NK-92 treated with Interleukin-12 subunit alpha and Interleukin-12 subunit beta, amount 100 ng/mL, for 24 hours (cell line): ENCODE measurements at places on chromosomes 7 and 10.
A peak's percentile ranks its signal among the peaks of the same experiment; 100 is the strongest.

DNA sequence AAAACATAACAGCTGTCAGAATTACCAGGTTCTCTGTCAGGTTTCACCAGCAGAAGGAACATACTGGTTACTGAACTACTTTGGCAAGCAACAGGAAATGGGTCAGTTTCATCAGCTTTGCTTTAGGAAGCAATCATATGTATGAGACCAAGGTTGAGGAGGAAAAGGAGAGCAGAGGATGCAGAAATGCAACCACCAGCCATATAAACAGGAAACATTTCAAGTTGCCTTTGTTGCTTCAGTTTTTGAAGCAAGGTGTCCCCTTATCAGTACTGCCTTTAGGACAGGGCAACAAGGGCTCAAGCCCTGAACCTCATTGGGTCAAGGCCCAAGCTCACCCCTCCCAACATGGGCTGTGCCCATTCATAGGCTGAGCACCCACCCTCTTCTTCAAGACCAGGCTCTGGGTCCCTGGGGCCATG lies 10.2 kb downstream of the HIPK2 start:
- no peak for DNase-seq

DNA sequence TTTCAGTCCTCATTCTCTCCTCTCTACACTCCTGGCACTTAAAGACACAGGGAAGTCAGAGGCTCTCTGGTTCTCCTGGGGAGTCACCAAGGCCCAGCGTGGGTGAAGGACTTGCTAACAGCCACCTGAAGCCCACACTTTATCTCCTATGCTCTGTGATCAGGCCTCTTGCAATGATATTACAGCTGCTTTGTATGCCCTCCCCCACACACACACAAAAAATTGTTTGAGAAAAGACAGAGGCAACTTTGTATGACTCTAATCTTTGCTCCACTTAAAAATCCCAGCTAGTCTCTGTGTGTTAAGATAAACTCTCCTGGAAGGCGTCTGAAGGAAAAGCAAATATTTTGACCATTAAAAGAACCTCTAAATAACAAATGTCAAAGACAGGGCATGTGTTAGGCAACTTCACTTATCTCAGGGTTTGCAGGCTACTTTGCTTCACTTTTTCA lies 507.2 kb downstream of the TNS3 start:
- no peak for DNase-seq

GRCh38 chr7:47035522-47035921 lies 546.4 kb downstream of the TNS3 start:
- DNase-seq = no peak

DNA sequence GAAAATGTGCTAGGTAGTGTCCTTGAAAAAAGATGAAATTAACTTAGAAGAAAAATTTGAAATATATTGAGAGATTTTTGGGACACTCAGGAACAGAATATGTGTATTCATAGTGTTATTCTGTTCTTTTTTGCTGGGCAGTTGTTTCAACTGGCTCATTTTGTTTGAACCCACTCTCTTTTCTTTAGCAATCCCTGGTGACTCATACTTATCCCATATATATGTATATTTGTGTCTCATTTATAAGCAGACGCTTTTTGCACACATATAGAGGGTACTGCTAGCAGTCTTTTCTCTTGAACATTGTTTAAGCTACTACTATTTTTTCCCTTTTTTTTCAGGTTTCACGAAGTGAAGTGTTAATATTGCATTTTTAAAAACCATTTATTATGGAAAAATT lies 1.9 kb downstream of the EXOC6 start:
- no peak for DNase-seq

- no peak for DNase-seq
Observed at GRCh38 chr7:30682212-30683083, at the start of gene CRHR2. Gene CRHR2, minus strand, starts transcription at chr7:30682456. Its CDS starts 176 bp downstream, at chr7:30682280.

DNA sequence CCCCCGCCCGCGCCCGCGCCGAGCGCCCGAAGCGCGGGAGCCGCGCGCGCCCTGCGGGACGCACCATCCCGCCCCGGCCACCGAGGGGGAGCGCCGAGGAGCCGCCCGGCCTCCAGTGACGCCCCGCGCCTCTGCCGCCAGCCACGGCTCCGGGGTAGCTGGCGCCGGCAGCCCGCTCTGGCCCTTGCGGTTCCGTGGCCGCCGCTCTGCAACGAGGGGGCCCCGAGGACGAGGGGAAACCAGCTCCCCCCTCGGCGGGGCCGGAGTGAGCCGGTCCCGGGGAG lies at the start of gene PAXIP1:
TSS of gene PAXIP1 (minus strand) at position 33 of the 284 bp plus-strand sequence. CDS start 195 bp downstream, outside the sequence.
- no peak for DNase-seq

GRCh38 chr7:41999736-42000283 lies 237.2 kb downstream of the GLI3 start:
- DNase-seq = no peak

- DNase-seq = no peak
Observed at GRCh38 chr7:1244700-1245523, 12.2 kb downstream of the UNCX start.

GRCh38 chr10:34655286-34656170 lies 159.6 kb downstream of the PARD3 start:
- no peak for DNase-seq

GRCh38 chr10:60346661-60347060 lies 43.0 kb downstream of the ANK3 start:
- DNase-seq = no peak

DNA sequence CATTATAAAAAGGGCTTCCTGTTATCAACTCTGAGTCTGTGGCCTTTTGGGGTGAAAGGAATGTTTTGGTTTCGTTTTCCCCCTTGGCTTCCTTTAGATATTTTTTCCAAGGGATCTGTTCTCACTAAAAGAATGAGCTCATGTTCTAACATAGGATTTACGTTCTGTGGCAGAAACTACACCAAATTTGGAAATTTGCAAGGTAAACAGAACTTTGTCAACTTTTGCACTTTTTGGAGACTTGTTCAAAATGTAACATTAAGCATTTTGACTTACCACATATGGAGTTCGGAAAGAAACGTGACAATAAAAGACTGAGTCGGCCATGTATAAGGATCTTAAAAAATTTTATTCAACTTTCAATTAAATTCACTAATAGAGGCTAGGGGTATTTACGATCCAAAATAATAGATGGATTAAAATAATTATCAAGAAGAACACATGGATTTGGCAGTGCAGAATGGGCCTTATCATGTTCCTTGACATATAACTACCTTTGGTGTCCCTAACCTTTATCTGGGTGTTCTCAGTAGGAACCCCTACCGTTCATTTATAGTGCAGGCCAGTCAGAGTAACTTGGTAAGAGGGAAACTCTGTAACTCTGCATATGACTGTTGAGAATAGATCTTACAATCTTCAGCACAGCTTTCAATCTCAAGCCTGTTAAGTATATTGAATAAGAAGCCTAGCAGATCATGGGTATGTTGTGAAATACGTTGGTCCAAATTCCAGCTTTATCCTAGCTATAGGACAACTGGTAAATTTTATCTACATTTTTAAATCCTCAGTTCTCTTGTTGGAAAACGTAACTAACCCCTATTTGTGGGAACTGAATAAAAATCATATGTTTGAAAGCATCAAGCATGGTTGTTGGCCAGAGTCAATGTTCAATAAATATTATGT lies 11.8 kb downstream of the CPED1 start:
- no peak for DNase-seq

- DNase-seq = no peak
Observed at GRCh38 chr7:52925332-52925731, 110.1 kb upstream of the POM121L12 start.

GRCh38 chr7:23012908-23013714 lies 819 bp downstream of the HYCC1 start:
- peak; percentile 33 for DNase-seq

- no peak for DNase-seq
Observed at GRCh38 chr7:77980087-77980713, 181.6 kb downstream of the PHTF2 start.

GRCh38 chr7:46315891-46316290 lies 394.8 kb upstream of the IGFBP3 start:
- no peak for DNase-seq

DNA sequence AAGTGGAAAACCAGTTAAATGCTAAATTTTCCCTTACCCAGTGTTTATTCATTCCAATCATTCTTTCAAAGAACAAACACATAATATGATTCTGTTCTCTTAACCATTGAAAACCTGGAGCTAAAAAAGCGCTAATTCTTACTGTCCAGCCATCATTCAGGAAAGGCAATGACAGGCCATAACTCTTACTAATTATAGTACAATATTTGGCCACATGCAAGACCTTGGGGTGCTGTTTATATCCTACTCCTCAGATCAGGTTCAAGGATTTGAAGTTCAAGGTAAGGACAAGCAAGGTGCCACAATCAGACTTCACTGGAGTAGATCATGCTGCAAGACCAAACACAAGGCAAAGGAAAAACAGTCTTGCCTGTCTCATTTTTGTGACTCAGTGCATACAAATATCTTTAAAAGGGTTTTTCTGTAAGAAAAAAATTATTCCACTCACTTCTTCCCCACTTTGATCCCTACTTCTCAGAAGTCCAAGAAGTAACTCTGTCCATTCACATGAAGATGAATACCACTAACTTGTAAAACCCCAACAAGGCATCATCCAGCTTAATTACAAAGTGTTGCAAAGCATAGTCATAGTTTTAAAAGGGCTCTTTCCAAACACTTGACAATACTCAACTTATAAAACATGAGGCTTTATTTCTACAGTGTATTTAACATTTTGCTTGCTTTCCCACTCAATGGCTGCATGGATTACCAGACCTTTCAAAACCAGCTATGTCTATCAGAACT lies 153.0 kb downstream of the DOCK4 start:
- DNase-seq = no peak

GRCh38 chr10:96395931-96396877 lies 37.4 kb upstream of the OPALIN start:
- DNase-seq = peak; percentile 7

GRCh38 chr7:65722361-65722792 lies 150.5 kb upstream of the VKORC1L1 start:
- peak; percentile 22 for DNase-seq

- DNase-seq = no peak
Observed at GRCh38 chr10:11895598-11895997, 72.4 kb downstream of the PROSER2 start.

- no peak for DNase-seq
Observed at GRCh38 chr7:33996899-33997298, 91.6 kb downstream of the BMPER start.

DNA sequence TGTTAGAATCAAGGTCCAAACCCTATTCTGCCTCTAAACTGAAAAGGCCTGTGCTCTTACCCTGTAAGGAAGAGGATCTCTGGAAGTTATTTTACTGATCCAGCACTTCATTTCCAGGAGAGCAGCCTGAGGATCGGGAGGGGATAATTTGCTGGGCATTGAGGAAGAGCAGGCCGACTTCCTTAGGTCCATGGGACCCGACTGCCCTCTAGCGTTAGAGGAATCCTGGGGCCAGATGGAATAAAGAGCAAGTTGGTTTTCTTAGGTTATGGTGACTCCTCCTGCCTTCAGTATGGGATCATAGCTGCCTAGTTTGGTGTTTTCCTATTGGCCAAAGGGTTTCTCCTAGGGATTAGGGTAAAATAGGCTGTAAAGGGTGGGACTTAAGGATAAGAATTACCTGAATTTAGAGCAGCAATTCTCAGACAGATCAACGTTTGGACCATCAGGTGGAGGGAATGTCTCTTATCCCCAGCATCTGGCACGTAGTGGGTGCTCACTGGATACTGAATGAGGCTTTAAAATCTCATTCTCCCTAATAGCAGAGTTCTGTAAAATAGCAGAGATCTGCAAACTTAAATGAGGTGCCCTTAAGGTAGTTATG lies 40.0 kb upstream of the SORBS1 start:
- DNase-seq = peak; percentile 1

- no peak for DNase-seq
Observed at GRCh38 chr7:52961084-52961483, 74.3 kb upstream of the POM121L12 start.

DNA sequence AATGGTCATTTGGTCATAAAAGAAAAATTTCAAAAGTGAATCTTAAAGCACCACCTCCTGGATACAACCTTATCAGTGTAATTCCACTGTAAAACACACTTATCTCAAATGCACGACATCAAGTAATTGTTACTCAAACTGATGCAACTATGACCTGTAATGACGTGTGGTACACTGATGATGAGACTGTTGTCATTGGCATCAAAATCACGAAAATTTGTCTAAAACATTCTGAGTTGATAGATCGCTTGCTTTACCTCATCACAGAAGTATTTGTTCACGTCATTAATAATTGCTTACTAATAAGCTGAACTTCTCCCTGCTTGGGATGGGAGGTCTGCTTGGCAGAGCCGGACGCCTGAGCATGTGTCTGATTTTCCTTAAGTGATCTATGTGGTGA lies 221.8 kb upstream of the KLF6 start:
- no peak for DNase-seq

DNA sequence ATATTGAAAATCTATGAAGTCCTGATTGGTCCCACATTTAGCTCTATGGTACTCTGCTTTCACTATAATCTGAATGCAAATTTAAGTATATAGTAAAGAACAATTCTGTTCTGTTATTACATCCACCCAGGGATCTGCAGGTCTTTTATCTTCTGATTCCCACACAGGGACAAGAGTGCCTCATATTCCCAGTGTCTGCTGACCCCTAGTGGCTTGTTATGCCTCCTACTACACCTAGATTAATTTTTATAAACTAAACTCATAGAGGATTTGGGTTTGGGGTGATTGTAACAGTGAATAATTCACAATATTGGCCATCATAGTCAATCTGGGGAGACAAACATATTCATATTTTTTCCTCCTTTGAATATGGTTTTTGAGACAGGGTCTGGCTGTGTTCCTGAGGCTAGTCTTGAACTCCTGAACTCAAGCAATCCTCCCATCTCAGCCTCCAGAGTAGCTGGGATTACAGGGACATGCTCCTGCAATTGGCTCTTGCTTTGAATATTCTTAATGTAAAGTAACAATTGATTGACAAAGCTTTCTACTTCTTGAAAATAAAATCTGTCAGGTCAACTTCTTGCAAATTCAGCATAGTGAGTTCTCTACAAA lies 282.1 kb downstream of the KCND2 start:
- no peak for DNase-seq

DNA sequence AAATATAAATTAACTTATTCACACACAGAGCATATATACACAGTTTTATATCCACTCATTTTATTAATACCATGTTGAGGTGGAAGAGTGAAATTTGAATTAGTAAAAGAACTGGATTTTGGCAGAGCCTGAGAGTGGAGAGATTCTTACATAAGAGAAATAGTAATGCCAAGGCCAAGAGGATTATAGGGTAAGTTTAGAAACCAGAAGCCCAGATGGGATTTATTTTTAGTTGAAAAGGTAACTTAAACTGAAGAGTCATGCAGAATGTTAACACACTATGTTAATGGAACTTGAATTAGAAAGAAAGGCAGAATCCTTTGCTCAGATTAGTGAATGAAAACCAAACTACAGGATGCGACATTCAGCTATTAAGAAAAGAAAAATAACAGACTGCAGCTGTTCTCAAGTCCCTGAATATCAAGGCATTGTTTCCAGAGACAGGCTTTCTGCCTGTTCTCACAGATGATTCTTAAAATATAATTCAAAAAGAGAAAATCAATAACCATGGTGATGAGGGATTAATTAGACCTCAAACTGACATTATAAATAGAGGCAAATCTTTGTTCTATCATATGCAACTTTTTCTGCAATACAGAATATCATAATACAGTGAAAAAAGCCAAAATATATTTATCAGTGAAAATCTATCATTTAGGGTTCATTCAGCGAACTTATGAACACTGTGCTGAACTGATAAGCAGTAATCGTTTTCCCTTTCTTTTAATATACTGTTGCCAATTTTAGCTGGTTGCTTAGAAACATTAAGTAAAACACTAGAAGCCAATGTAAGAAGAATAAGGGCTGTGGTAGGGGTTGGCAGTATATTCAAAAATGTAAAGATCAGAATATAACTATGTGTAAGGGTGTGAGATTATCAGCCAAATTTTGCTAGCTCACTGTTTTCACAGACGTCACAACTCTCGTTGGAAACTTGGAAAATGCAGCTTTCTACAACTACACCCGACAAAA lies 34.4 kb downstream of the HECTD2 start:
- no peak for DNase-seq
